ENCODE measurements at places on chromosomes 2 and 18.

- DNase-seq, result peak; percentile 66
Measured at GRCh38 chr2:126627643-126628042, 28.3 kb upstream of the GYPC start.

DNA sequence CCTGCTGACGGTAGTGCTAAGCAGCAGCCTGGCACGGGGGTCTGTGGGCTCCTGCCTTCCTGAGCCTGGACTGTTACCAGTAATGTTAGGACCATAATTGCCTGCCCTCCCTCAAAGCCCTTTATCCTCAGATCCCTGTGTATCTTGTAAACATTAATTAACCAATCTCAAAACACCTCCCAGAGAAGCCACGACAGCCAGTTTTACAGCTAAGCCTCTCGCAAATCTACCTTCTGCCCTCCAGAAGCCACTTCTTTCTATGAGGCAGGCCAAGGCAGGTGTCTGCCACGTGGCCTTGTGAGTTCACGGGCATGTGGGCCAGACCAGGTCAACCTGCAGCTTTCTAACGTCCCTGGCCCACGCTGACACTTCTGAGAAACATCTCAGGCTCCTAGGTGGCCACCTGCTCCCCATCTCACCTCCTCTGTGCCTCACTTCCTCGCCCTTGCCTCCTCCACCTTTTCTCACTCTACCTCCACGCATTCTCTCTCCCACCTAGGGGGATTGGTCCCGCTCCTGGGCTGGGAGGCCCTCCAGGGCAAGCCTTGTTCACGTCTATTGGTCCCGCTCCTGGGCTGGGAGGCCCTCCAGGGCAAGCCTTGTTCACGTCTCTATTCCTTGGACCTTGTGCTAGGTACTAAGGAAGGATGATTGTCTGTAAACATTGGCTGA is 64.3 kb downstream of the EDAR start:
- no peak for DNase-seq

DNA sequence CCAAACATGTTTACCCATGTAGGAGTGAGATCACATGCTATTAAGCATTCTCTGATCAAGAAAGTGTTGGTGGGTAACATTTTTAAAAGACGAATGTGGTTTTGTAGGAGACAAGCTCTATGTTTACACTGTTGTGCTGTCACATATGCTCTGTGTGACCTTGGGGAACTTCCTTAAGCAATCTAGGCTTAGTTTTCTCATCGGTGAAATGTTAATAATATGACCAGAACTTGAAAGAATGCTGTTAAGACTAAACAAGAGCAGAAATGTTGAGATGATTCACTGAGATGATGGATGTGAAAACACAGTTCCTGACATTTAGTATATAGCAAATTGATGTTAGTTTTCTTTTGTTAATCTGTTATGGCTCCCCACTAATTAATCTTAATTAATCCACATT is 860.9 kb upstream of the CNTNAP5 start:
- no peak for DNase-seq

DNA sequence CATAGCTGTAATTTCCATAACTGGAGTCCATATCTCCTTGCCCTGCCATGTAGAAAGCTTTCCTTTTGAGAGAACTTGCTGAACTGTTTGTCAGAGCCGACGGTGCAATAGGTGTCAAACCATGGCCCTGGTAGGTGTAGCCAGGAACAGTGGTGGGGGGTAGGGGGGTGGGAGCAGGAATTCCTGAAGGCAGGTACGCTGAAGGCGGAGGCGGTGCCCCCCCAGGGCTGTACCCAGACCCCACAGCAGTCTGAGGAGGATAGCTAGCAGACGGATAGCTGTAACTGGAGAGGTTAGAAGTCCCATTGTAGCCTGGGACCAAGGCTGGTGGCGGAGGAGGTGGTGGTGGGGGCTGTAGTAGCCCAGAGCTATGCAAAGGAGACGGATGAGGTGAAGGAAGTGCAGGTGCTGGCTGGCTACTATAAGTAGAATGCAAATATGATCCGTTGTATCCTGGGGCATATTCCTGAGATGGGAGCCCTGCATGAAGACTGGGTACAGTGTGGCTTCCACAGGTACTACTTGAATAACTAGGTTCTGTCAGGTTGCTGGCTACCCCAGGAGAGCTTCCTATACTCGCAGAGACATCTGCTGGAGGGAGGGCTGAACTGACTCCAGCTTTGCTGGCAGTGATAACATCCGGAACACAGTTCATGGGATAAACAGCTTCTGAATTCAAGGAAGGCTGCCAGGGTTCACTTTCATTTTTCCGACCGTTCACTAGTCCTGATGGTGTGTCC is 124.8 kb downstream of the FIGN start:
- no peak for DNase-seq

GRCh38 chr2:30074023-30074422 is 72.8 kb upstream of the YPEL5 start:
- no peak for DNase-seq

DNA sequence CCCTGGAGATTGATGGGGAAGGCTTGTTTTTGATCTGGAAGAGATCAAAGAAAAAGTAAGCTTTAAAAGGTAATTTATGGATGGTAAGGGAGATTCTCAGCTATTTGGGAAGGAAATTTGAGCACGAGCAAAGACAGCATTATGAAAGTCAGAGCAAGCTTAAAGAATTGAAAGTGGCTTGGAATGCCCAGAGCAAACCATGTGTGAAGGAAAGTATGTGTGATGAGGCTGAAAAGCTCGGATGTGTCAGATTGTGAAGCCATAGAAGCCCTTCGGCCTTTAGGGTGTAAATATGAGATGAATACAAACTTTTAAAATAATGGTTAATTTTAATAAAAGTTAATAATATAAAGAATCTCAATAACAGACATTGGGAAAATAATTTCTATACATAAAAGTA is 377.4 kb upstream of the DSEL start:
- DNase-seq, result no peak

- DNase-seq, result no peak
Measured at GRCh38 chr2:10594011-10594410, 95.8 kb downstream of the NOL10 start.

- DNase-seq, result no peak
Measured at GRCh38 chr2:60834270-60834717, 47.1 kb upstream of the REL start.

DNA sequence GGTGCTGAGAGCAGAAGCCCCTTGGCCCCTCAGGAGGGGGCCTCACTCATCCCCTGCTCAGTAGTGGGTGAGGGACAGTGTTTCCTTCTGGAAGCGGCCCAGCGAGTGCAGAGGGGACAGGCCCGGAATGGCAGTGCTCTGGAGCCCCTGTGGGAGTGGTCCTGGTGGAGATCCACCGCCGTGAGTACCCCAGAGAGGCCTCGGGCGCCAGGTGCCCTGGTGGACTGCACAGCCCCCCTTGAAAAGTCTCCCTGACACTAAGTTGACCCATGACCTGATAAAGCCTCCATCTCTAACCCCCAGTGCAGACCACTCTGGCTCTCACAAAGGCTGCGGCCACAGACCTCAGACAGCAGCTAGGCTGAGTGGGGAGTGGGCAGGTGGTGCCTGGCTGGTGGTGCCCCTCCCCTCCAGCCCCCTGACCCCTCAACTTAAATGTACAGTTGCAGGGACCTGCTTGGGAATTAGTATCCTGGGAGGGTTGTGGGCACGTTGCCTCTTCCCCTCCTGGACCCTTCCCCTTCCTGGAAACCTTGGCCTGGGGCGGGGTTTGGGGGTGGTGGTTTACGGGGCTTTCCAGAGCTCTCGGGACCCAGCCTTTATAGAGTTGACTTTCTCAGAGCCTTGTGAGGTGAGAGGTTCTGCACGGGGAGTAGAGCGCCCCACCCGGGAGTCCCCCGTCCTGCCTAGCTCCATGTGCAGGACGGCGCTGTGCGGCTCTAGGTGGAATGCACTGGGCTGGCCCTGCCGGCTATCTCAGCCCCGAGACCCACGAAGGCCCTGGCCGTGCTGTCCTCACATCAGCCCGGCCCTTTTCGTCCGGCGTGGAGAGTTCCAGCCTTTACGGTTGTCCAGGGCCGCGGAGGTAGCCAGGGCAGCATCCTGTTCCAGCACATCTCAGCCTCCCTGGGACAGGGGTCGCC is 62.7 kb downstream of the RTP5 start:
- no peak for DNase-seq

- no peak for DNase-seq
Measured at GRCh38 chr2:235008584-235009044, 56.8 kb downstream of the SH3BP4 start.

- DNase-seq, result no peak
Measured at GRCh38 chr2:96205888-96206287, 2.7 kb downstream of the STARD7 start.

DNA sequence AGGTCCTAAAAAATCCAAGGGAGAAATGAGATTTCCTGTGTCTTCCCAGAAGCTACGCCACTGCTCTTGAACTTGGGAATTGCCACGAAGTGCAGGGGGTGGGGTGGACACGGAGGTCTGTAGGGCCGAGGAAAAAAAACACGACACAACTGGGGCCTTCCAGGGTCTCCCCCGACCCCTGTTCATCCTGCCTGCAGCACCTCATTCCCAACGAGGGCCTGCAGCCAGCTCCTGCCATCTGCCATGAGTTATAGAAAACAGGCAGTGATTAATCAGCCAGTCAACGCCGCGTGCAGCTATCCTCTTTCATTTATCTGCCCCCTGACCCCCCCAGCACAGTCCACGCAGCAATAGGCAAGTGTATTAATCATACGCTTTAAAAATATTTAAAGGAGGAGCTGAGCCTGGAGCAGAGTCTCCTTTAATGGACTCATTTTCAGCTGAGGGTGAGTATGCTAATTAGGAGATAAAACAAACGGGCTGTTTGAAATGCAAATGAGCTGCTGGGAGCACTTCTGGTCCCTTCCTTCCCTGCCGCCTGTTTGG is 209.9 kb downstream of the TFCP2L1 start:
- peak; percentile 82 for DNase-seq

GRCh38 chr2:47516360-47517104 is 113.6 kb downstream of the MSH2 start:
- DNase-seq, result no peak

- no peak for DNase-seq
Measured at GRCh38 chr2:46232860-46233259, 64.3 kb upstream of the EPAS1 start.

DNA sequence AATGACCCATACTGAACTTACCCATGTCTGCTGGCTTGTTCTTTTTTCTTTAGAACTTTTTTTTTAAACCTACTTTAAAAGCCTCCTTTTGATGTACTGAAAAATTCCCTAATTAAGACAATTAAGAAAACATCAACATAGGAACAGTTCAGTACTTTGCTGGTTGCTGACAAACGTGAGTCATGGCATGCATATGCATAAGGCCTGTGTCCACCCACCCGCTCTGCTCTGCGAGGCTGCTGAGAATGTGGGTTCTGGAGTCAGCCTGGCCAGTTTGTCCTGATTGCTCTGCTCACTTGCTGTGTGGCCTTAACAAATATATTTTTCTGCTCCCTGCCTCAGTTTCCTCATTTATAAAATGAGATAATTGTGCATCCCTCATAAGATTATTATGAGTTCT is 27.3 kb downstream of the LAMA3 start:
- DNase-seq, result no peak

GRCh38 chr2:143645921-143646645 is 516.9 kb downstream of the ARHGAP15 start:
- DNase-seq, result no peak

DNA sequence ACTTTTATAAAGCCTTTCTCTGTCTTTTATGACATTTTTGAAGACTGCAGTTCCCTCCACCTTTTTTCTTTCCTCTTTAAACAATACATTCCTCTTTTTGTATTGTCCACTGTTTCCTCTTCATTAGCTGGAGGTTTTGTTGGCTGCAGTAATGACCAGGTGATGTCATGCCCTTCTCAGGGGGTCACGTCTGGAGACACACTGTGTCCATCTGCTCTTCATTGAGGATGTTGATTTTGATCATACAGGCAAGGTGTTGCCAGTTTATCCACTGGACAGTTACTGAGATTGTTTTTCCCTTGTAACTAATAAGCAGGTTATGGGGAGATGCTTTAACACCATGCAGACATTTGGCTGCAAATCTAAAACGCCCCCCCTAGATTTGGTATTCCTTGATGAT is 19.8 kb downstream of the ZNF407 start:
- no peak for DNase-seq

DNA sequence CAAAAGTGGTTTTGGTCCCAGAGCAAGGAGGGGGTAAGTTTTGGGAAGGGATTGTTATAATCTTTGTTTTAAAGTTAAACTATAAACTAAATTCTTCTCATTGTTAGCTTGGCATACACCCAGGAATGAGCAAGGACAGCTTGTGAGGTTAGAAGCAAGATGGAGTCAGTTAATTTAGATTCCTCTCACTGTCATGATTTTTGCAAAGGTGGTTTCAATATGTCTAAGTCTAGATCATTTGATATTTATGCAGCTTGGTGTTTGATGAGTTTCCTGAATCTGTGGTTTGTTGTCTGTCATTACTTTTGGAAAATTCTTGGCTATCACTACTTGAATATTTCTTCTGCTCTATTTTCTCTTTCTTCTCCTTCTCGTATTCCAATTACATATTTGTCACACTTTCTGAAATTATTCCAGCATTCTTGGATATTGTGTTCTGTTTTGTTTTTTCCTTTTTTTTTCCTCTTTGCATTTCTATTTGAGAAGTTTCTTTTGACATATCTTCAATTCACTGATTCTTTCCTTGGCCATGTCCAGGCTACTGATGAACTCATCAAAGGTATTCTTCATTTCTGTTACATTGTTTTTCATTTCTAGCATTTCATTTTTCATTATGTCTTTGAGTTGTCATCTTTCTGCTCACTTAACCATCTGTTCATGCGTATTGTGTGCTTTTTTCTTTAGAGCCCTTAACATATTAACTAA is 5.1 kb downstream of the SP140 start:
- DNase-seq, result no peak

- no peak for DNase-seq
Measured at GRCh38 chr2:137892739-137893138, 71.5 kb upstream of the HNMT start.

DNA sequence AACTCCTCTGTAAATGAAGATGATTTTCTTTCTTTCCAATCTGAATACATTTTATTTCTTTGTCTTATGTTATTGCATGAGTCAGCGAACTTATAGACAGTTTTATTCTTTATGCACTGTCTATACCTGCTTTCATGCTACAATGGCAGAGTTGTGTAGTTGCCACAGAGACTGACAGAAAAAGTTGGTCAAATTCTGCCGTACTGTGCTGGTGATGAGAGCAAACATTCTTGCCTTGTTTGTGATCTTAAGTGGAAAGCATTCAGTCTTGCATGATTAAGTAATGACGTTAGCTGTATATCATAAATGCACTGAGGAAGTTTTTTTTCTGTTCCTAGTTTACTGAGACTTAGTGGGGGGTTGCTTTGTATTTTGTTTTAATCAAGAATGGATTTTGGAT is 32.9 kb downstream of the ZC3H15 start:
- no peak for DNase-seq

DNA sequence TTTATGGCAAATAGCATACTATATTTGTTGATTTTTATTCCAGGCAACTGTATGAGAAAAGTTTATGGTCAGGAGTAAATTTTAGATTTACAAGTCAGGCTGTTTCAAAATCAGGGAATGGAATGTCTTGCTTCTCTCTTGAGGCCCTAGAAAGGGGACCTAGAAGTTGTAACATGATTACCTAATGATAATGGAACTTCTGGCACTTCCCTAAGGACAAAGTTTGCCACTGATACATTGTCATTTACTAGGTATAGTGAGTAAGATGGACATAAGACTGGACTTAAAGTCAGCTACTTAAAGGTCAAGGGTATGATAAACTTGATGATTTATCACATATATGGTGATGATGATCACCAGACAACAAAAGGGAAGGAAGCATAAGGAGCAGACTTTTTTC is 103.3 kb upstream of the VRK2 start:
- DNase-seq, result no peak

GRCh38 chr2:198191651-198192050 is 387.3 kb downstream of the PLCL1 start:
- DNase-seq, result no peak
